ENCODE measurements at places on chromosomes 5 and 9.

DNA sequence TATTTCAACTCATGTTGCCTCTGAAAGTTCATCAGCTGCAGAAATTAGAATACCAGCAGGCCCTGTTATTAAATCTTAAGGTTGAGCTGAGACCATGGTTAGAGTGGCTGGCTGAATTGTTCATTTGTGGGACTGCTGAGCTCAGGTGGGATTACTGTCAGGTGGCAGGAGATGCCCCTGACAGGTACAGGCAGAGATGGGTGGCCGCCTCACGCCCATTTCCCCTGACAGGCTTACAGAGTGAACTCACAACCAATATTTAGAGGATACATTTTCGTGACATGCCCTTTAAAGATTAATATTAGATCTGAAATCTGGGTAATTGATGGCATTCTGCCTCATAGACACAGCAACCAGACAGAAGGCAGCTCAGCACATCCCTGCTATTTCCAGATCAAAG lies 136.0 kb downstream of the MVB12B start:
- DNase-seq = no peak

GRCh38 chr9:94779031-94779430 lies 52.5 kb downstream of the AOPEP start:
- DNase-seq = no peak

- DNase-seq = no peak
Observed at GRCh38 chr9:127005770-127006314, 91.3 kb downstream of the RALGPS1 start.

- DNase-seq = no peak
Observed at GRCh38 chr9:99264070-99264680, 42.1 kb downstream of the SEC61B start.

DNA sequence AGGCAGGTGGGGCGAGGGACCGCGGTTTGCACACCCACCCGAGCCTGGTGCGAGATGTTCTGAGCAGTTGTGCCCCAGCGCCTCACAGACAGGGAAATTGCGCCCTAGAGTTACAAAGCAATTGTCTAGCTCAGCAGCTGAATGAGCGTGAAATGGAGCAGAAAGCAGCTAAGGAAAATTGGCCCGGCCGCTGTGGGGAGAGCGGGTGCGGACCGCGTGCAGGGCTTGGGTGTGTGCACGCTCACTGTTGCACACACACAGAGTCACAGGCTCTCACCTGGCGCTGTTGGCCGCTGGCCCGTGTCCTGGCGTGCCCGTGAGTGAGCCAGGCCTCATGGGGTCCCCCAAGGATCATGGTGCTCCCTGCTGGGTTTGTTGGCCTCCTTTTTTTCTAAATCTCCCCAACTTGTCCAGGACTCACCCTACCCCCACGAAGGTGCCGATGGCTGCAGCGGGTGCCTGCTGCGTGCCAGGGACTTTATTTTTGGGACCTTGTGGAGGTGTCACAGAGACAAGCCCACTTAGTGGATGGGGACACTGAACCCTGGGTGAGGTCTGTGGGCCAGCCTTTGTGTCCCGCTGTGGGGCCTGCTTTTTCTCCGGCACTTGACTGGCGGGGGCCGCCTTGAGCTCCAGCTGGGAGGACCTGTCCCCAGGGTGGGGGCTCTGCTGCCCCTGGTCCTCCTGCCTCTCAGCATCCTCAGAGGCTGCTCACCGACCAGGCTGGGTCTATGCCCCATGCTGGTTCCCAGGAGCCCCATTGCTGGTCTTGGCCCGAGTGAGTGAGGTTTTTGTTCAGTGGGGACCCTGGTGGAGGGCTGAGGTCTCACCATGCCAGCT lies 5.2 kb downstream of the RXRA start:
- DNase-seq = no peak

- no peak for DNase-seq
Observed at GRCh38 chr5:113548396-113548795, 34.9 kb downstream of the YTHDC2 start.

GRCh38 chr5:135335031-135335828 lies 63.8 kb downstream of the MACROH2A1 start:
- DNase-seq = no peak

- DNase-seq = no peak
Observed at GRCh38 chr5:138033907-138034306, 1.0 kb upstream of the FAM13B start.

DNA sequence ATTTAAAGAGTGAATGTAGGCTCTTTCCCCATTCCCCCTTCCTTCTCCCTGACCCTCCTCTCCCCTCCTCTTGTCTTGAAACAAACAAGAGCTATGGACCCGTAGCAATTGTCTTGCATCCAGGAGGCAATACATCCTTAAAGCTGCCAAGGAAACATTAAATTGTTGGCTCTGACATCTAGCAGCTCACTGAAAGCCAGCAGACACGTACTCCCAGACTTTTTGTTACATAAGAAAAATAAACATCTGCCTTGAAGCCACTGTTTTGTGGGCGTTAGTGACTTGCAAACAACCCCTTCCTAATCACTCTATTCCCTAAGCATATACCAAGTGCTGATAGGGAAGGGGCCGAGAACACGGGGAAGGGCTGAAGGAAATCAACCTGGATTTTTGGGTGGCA lies 8.6 kb downstream of the SLC45A2 start:
- no peak for DNase-seq

GRCh38 chr5:79853676-79854418 lies 137.2 kb downstream of the MTX3 start:
- no peak for DNase-seq

- no peak for DNase-seq
Observed at GRCh38 chr5:161446655-161447054, 99.9 kb downstream of the GABRB2 start.

DNA sequence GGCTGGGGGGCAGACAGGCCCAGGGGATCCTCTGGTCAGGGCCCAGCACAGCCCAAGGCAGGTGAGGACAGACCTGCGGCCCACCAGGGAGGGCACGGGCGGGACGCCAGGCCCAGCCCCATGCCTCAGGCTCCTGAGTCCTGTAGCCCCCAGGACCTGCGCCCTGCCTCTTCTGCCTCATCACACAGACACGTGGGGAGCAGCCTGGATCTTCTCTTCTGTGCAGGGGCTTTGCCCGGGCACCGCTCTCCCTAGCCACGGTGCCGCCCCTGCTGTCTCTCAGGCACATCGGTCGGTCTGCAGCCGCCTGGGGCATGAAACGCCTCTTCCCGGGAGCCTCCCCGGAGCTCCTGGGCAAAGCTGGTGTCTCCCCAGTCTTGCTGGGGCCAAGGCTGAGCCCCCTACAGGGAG lies 40.2 kb upstream of the EGFL7 start:
- DNase-seq = no peak

GRCh38 chr5:72129725-72130124 lies 22.4 kb downstream of the MAP1B start:
- DNase-seq = no peak

DNA sequence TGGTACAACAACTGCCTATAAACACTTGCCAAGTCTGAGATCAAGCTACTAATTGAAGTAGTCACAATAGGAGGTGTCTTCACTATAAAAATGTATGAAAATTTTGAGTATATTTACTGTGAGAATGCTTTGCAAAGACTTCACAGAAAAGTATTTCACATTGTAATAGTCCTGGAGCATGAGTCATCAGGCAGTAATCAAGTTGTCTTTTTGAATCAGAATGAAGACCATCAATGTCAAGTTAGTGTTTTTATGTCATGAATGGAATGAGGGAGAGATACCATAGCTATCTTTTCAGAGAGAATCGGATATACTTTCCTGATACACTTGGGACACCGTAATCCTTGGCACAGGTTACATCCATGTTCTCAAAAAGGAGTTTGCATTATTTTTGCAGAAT lies 466.9 kb upstream of the ARRDC3 start:
- DNase-seq = no peak

- DNase-seq = no peak
Observed at GRCh38 chr5:33995865-33996264, 11.4 kb upstream of the SLC45A2 start.

GRCh38 chr5:21145376-21145775 lies 1157.4 kb upstream of the CDH18 start:
- DNase-seq = no peak

- no peak for DNase-seq
Observed at GRCh38 chr5:110665184-110665726, 61.2 kb downstream of the TMEM232 start.

GRCh38 chr9:118170032-118170955 lies 466.1 kb downstream of the TLR4 start:
- DNase-seq = no peak

- DNase-seq = no peak
Observed at GRCh38 chr5:128427921-128428320, 110.1 kb downstream of the FBN2 start.

GRCh38 chr9:18056269-18056992 lies 417.5 kb upstream of the ADAMTSL1 start:
- no peak for DNase-seq

GRCh38 chr9:69181908-69182353 lies 7.9 kb downstream of the TJP2 start:
- DNase-seq = no peak

DNA sequence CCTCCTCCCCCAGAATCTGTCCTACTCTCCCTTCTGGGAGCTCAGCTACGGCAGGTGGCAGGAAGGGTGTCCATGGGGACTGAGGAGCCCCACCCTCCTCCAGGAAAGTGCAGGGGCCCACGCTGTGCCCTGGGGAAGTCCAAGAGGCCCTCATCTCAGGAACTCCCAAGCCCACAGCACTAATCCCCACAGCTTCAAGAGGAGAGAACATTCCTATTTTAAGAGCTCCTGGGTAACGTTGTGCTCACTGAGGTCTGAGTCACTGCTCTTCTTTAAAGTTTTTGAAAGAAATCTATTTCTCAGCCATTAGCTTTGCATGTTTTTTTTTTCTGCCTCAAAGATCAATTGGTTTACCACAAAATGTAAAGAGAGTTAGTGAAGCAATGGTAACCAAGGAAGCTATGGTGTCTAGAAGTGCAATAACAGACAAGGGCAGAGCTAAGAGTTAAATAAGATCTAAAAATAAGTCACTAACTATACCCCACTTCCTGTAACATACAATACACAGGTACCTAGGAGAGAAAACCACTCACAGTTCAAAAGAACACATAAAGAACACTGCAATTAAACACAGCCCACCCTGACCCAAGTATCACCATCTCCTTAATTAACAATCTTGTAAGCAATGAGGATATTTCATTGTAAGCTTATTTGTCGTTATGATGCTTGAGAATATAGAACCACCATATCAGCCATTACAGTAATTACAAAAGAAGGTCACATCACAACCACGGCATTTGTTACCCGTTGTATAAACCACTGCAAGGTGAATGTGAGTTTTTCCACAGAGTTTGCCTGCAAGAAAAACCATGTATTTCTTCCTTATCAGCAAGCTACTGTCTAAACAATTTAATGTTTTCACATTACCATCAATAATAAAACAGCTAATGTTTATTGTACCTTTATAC lies 382.3 kb upstream of the SLC30A5 start:
- DNase-seq = no peak
